Type B pancreatic cell (in vitro differentiated cells): ENCODE measurements at places on chromosomes 3 and 15. TPM values are rescaled to one million over a fixed set of nuclear protein-coding genes. Genes with fewer than 3 reads are reported as not detected.

DNA sequence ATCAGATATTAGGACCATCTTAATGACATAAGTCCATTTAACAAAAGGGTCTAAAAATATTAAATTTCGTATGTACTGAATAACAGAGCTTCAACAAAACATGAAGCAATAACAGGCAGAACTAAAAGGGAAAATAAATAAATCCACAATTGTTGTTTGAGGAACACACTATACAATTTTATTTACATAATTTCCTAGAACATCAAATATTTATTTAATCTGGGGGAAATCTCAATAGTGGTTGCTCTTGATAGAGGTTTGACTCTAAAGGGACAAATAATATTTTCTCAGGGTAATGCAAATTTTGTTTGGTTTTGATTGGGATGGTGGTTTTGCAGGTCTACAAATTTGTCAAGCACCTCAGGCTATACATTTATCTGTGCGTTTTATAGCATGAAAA is 90.3 kb downstream of the BCHE start:
- H3K4me3 ChIP-seq, result no peak overlapping the region
- no peaks in the 10 kb centered on the region for H3K36me3 ChIP-seq
- no peak for DNase-seq
- no peaks in the 10 kb centered on the region for H3K4me1 ChIP-seq
- H3K27ac ChIP-seq, result no peak overlapping the region

- no peak overlapping the region for H3K4me3 ChIP-seq
- no peak overlapping the region for H3K27ac ChIP-seq
- H3K27me3 ChIP-seq, result no peaks in the 10 kb centered on the region
- peaks cover 4% of the 10 kb centered on the region for H3K4me1 ChIP-seq
- H3K36me3 ChIP-seq, result peaks cover 30% of the 10 kb centered on the region
Measured at GRCh38 chr3:4805662-4806061, 173.6 kb upstream of the BHLHE40 start.

GRCh38 chr15:52855157-52855556 is 65.0 kb upstream of the ONECUT1 start:
- no peaks in the 10 kb centered on the region for H3K36me3 ChIP-seq
- H3K27me3 ChIP-seq, result peaks cover 33% of the 10 kb centered on the region

GRCh38 chr15:100760357-100760903 is 119.2 kb upstream of the ALDH1A3 start:
- peaks cover 23% of the 10 kb centered on the region for H3K27me3 ChIP-seq
- H3K27ac ChIP-seq, result no peak overlapping the region
- peaks cover 5% of the 10 kb centered on the region for H3K36me3 ChIP-seq
- H3K4me1 ChIP-seq, result peaks cover 37% of the 10 kb centered on the region

DNA sequence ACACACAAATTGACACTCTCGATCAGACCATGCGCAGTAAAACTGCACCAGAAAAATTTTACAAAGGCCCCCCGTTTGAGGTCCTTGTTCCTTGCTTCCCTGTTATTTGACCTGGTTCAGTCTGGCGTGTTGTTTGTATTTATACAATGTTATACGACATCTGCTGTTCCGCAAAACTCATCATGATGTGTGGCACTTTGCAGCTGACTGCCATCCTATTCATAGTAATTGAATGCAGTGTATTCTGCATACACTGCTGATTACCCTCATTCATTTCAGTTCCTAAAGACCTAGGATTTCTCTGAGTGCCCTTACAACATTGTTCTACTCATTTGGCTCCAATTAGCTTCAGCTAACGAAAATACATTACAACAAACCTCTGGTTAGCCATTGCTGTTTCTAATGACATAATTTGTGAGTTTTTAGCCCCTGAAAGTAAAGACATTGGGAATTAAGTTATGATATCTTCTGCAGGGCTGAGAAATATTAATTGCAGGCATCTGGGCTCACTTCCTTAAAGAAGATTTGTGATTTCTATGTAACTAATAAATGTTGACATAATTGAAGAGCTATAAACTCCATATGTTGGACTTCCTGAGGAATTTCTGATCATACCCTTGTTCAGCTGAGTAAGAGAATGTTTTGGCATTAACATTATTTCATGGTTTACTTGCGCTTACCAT is 75.7 kb downstream of the C3orf38 start:
- H3K27ac ChIP-seq, result no peak overlapping the region
- no peaks in the 10 kb centered on the region for H3K27me3 ChIP-seq
- peaks cover 16% of the 10 kb centered on the region for H3K4me1 ChIP-seq

DNA sequence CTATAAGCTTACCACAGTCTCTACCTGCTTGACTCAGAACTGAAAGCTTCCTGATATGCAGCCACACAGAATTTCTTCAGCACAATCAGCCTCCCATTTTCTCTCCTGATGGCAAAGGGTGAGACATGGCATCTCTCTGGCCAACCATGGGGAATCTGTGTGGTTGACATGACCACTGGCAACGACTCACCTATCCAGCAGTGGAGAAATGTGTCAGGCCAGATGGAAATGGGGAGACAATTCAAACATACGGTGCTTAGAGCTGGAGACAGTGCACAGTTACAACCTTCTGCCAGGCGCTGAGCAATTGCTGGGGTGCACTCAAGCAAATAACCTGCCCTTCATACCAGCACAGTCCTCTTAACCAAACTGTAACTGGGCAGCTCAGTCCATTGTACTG is 3.6 kb downstream of the ZNF385D start:
- DNase-seq, result no peak
- H3K27me3 ChIP-seq, result peaks cover 21% of the 10 kb centered on the region
- peaks cover 25% of the 10 kb centered on the region for H3K4me1 ChIP-seq

DNA sequence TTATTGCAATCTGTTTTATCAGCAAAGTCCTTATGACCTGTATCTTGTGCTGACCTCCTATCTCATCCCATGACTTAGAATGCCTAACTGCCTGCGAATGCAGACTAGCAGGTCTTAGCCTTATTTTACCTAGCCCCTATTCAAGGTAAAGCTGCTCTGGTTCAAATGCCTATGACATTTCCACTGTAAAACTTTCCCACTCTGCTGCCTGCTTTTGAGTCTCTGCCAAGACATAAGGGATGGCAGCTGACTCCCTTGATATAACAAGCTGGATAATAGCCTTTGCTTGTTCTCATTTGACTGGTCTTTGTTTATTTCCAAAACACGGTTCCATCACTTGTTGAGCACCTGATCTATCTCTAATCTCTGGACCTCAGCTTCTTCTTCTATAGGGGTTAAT is 131.9 kb upstream of the STRIT1 start:
- H3K36me3 ChIP-seq, result peaks cover 4% of the 10 kb centered on the region
- H3K27ac ChIP-seq, result no peak overlapping the region
- DNase-seq, result no peak
- peaks cover 5% of the 10 kb centered on the region for H3K27me3 ChIP-seq
- H3K4me1 ChIP-seq, result no peaks in the 10 kb centered on the region

DNA sequence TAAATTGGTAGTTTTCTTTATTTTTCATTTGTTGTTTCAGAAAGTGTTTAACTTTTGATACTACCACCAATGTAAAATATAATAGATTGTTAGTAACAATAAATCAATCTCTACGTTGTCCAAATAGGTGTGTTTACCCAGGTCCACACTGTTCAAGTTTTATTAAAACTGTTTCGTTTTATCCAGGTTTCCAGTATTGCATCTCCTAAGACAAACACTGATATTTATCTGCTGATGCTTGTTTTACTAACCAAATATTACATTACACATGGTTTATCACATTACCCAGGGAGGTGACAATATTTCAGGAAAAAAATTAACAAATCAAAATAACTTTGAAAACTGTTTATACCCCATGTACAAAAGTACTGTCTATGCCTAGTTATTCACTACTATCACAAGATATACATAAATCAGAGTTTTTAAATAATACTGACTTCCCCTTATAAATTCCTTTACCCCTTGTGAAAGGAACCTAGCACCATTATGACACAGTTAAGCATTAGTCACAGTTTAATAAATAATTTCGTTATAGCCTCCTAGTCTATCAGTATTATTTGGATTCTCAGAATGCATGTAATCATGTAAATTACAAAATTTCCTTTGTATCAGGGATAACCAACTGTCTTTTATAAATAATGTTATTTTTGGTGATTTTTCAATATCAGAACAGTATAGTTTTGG is 205.3 kb downstream of the ZBTB20 start:
- no peaks in the 10 kb centered on the region for H3K27me3 ChIP-seq
- peaks cover 3% of the 10 kb centered on the region for H3K4me1 ChIP-seq
- no peak for DNase-seq
- no peak overlapping the region for H3K4me3 ChIP-seq

GRCh38 chr3:4290272-4290893 is 12.8 kb upstream of the SETMAR start:
- H3K4me1 ChIP-seq, result peaks cover 16% of the 10 kb centered on the region
- no peak overlapping the region for H3K4me3 ChIP-seq
- no peak for DNase-seq
- H3K27ac ChIP-seq, result no peak overlapping the region
- H3K27me3 ChIP-seq, result no peaks in the 10 kb centered on the region

The ACVR2B gene
- total RNA-seq, result 27.1 and 42.8 TPM in 2 replicates

The CYP8B1 gene
- total RNA-seq, result not detected in 2 replicates

GRCh38 chr3:115862849-115863248 is 239.5 kb downstream of the GAP43 start:
- no peak for DNase-seq
- H3K27me3 ChIP-seq, result peaks cover 28% of the 10 kb centered on the region
- H3K36me3 ChIP-seq, result peaks cover 5% of the 10 kb centered on the region
- H3K27ac ChIP-seq, result no peak overlapping the region
- no peak overlapping the region for H3K4me3 ChIP-seq

The RBP2 gene
- 25.3 and 95.9 TPM in 2 replicates for total RNA-seq

GRCh38 chr3:130539005-130539404 is 22.0 kb downstream of the COL6A6 start:
- no peak overlapping the region for H3K4me3 ChIP-seq
- peaks cover 8% of the 10 kb centered on the region for H3K4me1 ChIP-seq
- peaks cover 17% of the 10 kb centered on the region for H3K27me3 ChIP-seq
- H3K27ac ChIP-seq, result no peak overlapping the region
- DNase-seq, result no peak

The SAMMSON gene
- not detected in 2 replicates for total RNA-seq

The ITGA11 gene
- total RNA-seq, result 0.26 and 0.92 TPM in 2 replicates

DNA sequence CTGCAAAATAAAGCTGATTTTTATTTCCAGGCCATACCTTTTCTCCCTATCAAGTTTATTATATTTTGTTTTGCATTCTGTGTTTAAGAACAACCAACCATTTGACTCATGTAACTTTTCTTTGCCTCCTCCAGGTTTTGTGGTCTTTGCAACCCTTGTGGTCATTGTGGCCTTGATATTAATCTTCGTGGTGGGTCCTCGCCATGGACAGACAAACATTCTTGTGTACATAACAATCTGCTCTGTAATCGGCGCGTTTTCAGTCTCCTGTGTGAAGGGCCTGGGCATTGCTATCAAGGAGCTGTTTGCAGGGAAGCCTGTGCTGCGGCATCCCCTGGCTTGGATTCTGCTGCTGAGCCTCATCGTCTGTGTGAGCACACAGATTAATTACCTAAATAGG is 27.6 kb downstream of the NIPA2 start:
- no peaks in the 10 kb centered on the region for H3K27me3 ChIP-seq
- peaks cover 35% of the 10 kb centered on the region for H3K36me3 ChIP-seq
- DNase-seq, result no peak
- no peak overlapping the region for H3K4me3 ChIP-seq

- H3K4me1 ChIP-seq, result no peaks in the 10 kb centered on the region
- no peak for DNase-seq
- H3K27me3 ChIP-seq, result no peaks in the 10 kb centered on the region
Measured at GRCh38 chr3:125573216-125573615, 22.1 kb downstream of the OSBPL11 start.

DNA sequence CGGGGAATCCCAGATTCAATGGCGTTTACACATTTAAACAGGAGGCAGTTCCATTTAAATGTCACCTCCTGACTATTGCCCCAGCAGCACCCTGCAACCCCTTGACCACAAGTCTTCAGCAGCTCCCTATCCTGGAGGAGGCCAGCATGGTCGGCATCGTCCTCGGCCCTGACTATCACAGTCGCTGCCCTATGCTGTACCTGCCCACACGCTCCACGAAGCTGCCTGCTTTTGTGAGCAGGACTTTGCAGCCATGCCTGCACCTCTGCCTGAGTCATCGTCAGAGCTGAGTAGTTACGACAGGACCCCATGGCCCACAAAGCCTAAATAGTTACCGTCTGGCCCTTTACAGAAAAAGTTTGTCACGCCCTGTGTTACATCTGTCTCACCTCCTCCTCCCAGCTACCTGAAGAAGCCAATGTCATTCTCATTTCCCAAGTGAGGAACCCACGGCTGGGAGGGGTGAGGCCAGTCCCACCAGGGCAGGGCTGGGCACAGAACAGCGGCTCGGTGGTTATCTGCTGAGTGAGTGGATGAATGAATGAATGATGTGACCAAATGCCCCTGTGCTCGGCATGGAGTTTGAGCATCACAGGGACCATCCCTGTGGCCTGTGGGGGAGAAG is 47.8 kb upstream of the IQSEC1 start:
- no peak overlapping the region for H3K4me3 ChIP-seq
- H3K27ac ChIP-seq, result no peak overlapping the region
- DNase-seq, result no peak
- H3K27me3 ChIP-seq, result peaks cover 17% of the 10 kb centered on the region
- H3K36me3 ChIP-seq, result no peaks in the 10 kb centered on the region

The GHSR gene
- total RNA-seq, result not detected in 2 replicates

DNA sequence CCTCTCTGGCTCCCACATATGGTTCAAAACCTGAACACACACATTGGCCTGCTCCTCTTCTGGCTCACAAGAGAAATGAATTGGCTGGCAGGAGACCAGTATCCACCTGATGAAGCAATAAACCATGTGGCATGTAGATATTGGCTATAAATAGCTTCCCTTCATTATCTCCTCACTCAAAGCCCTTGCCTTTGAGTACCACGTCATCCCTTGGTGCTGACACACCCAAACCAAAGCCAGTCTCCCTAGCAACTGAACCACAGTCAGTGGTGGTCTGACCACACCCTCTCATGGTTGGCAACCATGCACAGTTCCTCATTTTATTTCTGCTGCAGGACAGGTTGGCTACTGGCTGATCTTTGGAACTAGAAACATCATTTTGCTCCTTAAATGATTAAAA is 98.8 kb downstream of the ZNF621 start:
- no peak for DNase-seq
- no peak overlapping the region for H3K4me3 ChIP-seq
- H3K4me1 ChIP-seq, result no peaks in the 10 kb centered on the region
- no peaks in the 10 kb centered on the region for H3K36me3 ChIP-seq
- H3K27ac ChIP-seq, result no peak overlapping the region

The NCEH1 gene
- 7.0 and 9.0 TPM in 2 replicates for total RNA-seq

DNA sequence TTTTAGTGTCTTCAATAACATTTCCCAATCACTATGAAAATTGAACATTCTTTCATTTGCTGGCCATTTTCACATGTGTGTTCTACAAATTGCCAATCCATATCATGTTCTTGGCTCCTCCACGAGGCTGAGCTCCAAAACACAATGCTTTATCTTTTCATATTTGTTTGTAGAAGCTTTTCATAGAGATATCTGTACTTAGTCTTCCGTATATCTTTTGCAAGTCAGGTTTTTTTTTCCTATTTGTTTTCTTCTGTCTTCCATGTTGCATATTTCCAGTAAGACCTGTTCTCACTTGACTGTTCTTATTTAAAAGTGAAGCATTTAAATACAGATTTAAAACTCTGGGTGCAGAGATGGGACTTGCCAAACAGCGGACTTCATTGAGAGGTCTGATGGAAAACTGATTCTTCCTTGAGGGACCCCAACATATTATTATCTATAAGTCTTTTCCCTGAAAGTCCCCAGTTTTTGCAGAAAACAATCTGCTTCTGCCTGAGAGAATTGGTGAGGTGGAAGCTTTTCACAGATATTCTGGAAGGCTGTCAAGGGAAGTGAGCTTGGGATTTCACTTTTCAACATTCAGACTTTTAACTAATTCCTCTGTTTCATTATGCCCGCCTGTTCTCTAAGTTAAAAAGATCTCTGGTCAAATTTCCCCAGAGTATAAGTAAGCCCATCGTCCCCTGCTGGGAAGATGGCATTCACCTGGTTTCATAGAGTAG is 77.8 kb upstream of the KCNMB2 start:
- no peak overlapping the region for H3K4me3 ChIP-seq
- peaks cover 5% of the 10 kb centered on the region for H3K27me3 ChIP-seq
- DNase-seq, result no peak
- H3K4me1 ChIP-seq, result peaks cover 3% of the 10 kb centered on the region
- H3K36me3 ChIP-seq, result no peaks in the 10 kb centered on the region
